ENCODE measurements at places on chromosomes 2 and 18.

GRCh38 chr2:168186452-168186851, 60.9 kb downstream of the STK39 start:
- DNase-seq: no peak

- DNase-seq: no peak
These were observed 29.2 kb upstream of the HPCAL1 start for GRCh38 chr2:10273215-10274175.

DNA sequence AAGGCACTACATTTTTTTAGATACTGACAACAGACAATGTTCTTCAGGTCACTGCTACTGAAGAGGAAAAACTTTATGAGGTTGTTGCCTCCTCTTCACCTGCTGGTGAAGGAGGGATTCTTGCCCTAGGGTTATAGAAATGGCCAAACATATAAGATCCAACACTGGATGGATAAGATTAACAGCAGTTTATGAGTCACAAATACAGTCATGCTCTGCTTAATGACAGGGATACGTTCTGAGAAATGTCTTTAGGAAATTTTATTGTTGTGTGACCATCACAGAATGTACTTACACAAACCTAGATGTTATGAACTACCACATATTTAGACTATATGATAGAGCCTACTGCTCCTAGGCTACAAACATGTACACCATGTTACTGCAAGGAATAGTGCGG, 57.4 kb upstream of the AMMECR1L start:
- no peak for DNase-seq

GRCh38 chr2:230735884-230736283, 23.2 kb downstream of the CAB39 start:
- no peak for DNase-seq

DNA sequence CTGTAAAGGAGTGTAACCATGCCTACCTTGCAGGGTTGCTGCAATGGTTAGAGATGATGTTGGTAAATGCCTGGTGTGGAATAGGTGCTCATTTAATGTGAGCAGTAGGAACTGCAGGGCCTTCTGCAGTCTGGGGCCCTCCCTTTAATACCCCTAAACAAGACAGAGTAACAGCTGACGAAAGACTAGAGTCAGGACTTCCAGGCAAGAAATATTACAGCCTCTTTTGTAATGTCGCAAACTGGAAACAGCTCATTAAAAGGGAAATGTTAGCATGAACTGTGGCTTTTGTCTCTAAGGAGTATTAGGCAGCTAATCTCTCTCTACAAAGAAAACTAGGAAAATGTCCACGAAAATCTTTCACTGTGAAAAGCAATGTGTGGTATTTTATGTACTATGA, 26.0 kb downstream of the MARCO start:
- no peak for DNase-seq

- DNase-seq: no peak
These were observed 251.3 kb upstream of the ATP5MC3 start for GRCh38 chr2:175432793-175433192.

DNA sequence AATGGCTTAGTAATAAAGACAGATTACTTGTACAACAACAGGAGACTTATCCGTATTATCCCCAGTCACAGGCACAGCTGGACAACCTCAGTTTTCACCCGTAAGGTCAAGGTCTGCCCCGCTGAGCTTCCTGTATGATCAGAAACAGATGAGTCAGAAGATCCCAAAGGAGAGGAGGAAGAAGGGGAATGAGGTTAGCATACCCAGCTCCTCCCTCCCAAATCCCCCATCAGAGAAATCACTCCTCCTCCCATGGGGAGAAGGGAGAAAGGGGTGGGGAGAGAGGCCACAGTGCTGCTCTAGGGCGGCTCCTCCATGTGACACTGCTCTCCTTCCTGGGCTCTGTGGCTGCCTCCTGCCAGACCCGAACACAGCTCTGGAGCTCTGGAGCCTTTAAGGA, 53.8 kb upstream of the SPTBN1 start:
- DNase-seq: no peak

DNA sequence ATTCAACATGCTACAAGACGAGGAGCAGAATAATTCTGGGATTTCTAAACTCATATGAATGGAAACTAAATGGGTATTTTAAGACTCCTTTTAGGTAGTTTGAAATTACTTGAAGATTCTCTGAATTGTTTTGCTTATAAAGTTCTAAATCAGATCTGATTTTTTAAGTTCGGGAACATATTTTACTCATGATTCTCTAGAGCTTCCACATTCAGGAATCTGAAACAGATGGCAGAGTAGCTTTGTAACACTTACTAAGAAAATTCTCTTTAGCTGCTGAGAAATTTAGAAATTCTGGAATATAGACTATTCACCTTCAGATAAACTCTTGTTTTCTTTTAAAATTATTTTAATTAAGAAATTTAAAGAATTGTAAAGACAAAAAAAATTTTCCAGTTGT, 13.7 kb downstream of the RBBP8 start:
- DNase-seq: no peak

- no peak for DNase-seq
These were observed 109.6 kb upstream of the CDC42EP3 start for GRCh38 chr2:37781028-37781427.

GRCh38 chr2:33126552-33126951, 179.8 kb downstream of the LTBP1 start:
- no peak for DNase-seq

DNA sequence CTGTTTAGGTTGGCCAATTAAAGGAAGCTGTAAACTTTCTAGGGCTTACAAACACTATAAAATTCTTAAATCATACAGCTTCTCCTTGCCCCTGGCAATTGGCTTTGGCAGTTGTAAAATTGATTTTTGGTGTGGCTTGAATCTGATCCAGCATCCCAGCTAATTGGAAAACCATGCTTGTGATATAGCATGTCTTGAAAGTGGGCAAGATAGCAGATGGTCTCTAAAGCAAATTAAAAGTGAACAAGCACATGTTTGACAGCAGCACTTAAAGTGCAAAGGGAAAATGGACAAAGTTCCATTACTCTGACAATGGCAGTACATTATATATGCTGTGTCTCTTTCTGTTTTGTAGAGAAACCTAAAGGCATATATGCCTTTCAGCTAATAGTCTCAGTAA, 302.9 kb upstream of the NXPH2 start:
- no peak for DNase-seq

DNA sequence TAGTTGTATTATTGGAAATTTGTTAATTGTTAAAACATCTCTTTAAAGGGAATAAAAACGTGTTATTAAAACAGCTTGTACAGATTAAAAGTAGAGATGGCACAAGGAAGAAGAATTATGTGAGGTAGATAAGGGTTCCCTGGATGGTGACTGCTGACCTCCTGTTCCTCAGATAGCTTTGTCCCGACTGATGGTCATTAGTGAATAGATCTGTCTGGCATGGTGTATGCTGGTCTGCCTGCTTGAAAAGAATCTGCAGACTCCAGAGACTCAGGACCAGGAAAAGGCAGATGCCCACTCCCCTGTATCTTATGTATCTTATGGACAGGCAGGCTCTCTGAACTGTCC, 5.6 kb upstream of the FARP2 start:
- no peak for DNase-seq

DNA sequence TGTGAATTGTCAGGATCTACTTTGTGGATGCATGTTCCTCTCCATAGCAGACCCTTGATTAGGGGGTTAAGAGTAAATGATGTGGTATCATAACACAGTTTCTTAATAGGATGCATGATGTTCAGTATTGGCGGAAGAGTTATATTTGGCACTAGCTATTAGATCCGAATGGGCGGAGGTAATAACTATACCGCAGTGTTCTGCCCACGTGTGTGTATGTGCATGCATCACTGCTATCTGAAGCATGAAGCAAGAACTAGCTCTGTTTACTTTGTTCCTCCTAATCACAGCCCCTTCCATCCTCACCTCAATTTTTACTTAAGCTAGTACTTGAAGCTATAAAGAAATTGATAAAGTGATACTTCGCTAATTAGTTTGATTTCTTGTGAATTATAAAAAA, 159.6 kb upstream of the NOSTRIN start:
- no peak for DNase-seq

GRCh38 chr2:216959433-216959832, 99.6 kb upstream of the TNP1 start:
- no peak for DNase-seq

GRCh38 chr2:240302041-240302440, 133.4 kb upstream of the GPC1 start:
- no peak for DNase-seq

- no peak for DNase-seq
These were observed 7.0 kb downstream of the SLC35F6 start for GRCh38 chr2:26770986-26771586.
